ENCODE measurements at places on chromosomes 6 and 20. TPM values are rescaled to one million over a fixed set of nuclear protein-coding genes. Genes with fewer than 3 reads are reported as not detected.

Gene TTK
- polyA plus RNA-seq = 18.8 TPM

Gene UTRN
- polyA plus RNA-seq = 10.6 TPM

Gene ATP9A
- polyA plus RNA-seq = 10.2 TPM

Gene MYT1
- 0.26 TPM for polyA plus RNA-seq

Gene PRND
- not detected for polyA plus RNA-seq

Gene TSPYL1
- 31.8 TPM for polyA plus RNA-seq

Gene BPIFB4
- polyA plus RNA-seq = not detected

Gene CLPSL1
- not detected for polyA plus RNA-seq

Gene SPDEF
- polyA plus RNA-seq = 2.2 TPM

Gene SLC22A16
- polyA plus RNA-seq = not detected

Gene DYNLT2
- 1.1 TPM for polyA plus RNA-seq

Measured in A549 (cell line).